ENCODE measurements at places on chromosomes 11 and 22.

DNA sequence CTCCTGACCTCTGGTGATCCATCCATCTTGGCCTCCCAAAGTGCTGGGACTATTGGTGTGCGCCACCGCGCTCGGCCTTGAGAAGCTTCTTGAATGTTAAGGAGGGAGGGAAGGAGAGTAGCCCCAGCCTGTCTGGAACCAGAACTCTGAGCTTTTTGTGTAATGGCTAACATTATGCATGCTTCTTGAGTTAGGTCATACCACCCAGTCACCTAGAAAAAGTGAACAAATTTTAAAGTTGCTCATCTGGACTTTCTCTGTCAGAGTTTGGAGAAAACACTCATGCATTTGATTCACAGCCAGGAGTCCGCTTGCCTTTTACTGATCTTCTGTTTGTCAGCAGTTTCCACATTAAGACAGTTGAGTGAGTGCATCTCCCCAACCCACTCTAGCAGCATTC lies 82.1 kb downstream of the PPP6R3 start:
- peak; percentile 90 for DNase-seq

DNA sequence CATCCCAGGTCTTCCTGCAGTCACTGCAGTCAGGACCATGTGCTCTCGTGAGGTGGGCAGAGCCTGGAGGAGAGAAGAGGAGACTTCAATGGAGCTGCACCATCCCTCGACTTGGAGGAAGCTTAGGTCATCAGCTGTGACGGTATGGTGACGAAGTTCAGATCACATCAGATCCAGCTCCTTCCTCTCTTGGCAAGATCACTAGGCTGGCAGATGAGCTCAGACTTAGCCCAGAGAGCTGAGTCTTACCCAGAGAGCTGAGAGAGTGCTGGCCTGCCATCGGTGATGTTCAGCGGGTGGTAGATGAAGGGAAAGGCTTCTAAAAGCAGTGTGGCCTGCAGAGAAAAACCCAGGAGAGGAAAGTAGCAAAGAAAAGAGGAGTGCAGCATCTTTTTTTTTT lies 1.8 kb upstream of the SLC15A3 start:
- peak; percentile 25 for DNase-seq

- DNase-seq: no peak
Observed at GRCh38 chr22:45071618-45072017, 61.8 kb upstream of the PHF21B start.

DNA sequence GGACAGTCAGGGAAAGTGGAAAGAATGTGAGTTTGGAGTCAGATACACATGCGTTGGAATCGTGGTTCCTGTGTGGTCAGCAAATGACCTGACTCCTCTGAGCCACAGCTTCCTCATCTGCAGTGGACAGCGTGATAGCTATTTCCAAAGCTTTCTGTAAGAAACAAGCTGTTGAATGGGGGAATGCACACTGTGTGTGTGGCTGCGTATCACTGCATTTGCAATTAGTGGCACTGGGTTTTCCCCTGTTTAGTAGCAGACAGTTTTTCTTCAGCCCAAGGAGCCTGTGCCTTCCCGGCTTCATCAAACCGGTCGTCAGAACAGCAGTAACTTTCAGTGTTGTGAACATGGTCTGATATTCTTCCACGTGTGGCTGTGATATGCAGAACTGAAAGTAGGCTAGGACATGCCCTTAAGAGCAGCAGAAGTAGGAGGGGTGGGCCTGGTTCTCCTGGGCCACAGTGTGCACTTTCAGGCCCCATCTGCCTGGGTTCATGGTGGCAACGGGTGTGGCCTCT lies 121.5 kb downstream of the RRAS2 start:
- DNase-seq: no peak

DNA sequence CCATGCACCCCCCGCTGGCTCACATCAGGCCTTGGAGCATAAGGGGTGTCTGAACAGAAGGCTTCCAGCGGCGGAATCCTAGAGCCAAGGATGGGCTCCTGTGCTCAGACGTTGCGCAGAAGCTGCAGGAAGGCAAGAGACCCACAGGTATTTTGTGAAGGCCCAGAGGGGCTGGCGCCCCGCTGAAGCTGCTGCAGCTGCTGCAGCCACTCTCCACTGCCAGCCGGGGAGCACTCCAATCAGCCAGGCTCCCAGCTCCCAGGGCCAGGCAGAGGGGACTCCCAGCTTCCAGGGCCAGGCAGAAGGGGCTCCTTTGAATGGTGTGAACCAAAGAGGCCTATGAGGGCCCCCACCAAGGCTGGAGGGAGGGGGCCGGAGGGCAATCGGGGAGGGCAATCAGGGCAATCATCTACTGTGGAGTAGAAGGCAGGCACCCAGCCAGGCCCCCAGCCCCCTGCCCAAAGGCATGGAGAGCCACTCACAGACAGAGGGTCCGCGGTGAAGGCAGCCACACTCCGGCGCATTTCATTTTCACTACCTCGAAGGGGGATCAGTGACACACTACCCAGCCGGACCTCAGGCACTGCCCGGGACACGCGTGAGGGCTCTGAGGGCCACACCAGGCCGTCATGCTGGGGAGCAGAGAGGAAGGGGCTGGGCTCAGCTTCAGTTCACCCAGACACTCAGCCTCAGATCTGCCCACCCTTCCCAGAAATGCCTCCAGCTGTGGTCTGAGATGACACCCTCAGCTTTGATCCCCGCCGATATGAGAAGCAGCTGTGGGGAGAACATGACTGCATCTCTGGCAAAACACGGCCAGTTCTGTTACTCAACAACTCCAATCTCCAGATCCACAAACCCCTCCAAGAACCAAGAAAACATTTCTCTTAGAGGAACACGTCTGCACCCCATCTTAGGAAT lies 11.6 kb upstream of the PDE2A start:
- DNase-seq: no peak

- no peak for DNase-seq
Observed at GRCh38 chr22:20029550-20030225, 8.8 kb downstream of the TANGO2 start.

DNA sequence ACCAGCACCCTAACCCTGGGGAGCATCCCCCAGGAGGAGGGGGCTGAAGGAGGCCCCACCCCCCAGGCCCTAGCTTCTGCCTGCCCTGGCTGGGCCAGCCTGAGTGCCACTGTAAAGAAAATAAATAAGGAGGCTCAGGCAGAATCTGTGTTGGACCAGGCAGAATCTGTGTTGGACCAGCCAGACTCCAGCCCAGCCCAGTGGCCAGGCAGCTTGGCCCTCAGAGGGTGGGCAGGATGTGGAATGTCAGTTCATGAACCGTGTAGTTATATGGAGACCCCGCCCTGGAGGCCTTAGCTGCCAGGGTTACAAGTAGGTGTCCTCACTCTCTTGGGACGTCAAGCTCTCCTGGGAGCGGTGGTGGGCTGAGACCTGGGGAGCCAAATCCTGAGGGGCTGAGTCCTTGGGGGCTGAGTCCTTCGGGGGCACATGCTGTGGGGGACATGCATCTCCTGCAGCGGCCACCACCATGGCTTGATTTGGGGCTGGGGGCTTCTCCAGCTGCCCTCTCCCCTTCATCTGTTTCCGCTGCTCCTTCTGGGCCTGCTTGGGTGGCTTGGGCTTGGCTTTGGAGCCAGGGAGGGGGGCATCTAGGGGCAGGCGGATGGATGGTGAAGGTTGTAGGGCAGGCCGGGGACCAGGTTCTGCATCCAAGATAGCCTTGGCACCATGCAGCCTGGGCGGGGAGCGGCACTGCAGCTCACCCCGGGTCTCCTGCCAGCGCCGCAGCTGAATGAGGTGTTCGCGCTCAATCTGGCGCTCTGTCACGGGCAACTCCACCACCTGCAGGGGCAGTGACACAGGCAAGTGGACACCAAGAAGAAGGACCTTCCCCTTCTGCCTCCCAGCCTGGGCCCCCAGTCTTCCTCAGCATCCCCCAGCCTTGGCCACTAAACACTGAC lies 3.0 kb upstream of the CASTOR1 start:
- no peak for DNase-seq

GRCh38 chr22:24433828-24434470 lies 6.5 kb downstream of the ADORA2A start:
- peak; percentile 80 for DNase-seq

GRCh38 chr22:21991304-21991596 lies 8.7 kb upstream of the TOP3B start:
- no peak for DNase-seq

- DNase-seq: no peak
Observed at GRCh38 chr11:108937746-108938145, 272.9 kb downstream of the DDX10 start.

- DNase-seq: no peak
Observed at GRCh38 chr11:97143463-97143862, 753.6 kb downstream of the JRKL start.

DNA sequence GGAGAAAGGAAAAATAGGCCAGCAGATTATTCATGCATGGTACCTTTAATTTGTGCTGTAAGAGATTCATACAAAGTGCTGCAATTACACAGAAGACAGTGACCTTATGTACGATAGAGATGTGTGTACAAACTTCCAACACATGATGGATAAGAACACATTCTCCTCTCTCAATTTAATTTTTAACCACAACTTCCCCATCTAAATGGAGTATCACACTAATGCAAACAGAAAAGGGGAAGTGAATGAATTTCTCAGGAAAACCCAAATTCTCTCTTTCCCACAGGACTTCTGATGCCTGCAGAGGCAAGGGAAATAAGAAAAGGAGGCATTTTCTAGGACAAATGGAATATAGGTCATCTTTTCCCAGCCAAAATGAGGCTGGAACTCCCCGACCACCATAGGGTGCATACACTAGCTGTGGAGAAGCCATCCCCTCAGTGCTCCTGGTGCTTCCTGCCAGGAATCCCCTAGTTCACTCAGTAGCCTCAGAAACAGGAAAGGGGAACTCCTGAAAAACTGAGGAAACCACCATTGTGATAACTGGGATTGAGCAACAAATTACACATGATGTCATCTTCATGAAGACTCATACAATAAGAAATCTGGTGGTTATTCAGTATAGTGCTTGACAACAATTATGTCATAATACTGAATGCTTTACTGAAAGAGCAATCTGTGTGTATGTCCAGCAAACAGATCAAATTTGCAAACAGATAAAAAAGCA lies 22.4 kb downstream of the MMP10 start:
- DNase-seq: peak; percentile 45

- DNase-seq: peak; percentile 68
Observed at GRCh38 chr22:49992921-49993648, 19.5 kb downstream of the IL17REL start.

- DNase-seq: no peak
Observed at GRCh38 chr11:30016588-30017363, at the start of gene KCNA4. TSS of gene KCNA4 (minus strand) at chr11:30017030. CDS start at chr11:30012678, 4,352 bp downstream.

DNA sequence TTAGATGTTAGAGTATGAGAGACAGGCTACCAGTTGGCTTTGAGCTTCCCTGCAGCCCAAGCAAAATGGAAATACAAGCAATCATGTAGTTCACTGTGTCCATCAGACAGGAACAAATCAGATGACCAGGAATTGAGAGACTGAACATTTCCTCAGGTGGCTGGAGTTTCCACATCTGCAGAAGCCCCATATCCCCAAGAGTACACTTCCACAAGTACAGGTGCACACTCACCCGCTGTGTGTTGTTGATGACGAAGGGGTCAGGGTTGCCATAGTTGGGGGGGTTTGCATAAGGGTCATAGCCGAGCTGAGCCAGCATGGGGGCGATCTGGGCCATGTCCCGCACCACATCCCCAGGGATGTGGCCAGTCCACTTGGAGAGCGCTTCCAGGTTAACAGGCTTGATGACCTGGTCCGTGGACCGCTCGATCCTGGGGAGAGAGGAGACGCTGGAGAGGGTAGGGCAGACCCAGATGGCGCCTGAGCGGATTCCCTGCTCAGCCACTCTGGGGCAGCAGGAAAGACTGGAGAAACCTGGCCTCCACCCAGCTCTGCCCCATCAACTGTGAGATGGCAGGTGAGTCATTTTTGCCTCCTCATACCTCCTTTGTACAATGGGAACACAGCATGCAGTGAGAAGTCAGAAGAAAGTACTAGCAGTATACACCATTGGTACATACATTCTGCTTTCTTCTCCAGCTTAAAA lies 23.9 kb upstream of the TFIP11 start:
- DNase-seq: no peak

GRCh38 chr22:19700790-19701419 lies 13.4 kb upstream of the SEPTIN5 start:
- no peak for DNase-seq

GRCh38 chr22:30033137-30033536 lies 47.1 kb upstream of the HORMAD2 start:
- DNase-seq: no peak

- DNase-seq: no peak
Observed at GRCh38 chr11:42390116-42390515, 921.7 kb upstream of the API5 start.

- peak; percentile 62 for DNase-seq
Observed at GRCh38 chr11:123616505-123617198, 37.8 kb downstream of the SCN3B start.

GRCh38 chr11:129444274-129444673 lies 68.6 kb downstream of the BARX2 start:
- DNase-seq: no peak

DNA sequence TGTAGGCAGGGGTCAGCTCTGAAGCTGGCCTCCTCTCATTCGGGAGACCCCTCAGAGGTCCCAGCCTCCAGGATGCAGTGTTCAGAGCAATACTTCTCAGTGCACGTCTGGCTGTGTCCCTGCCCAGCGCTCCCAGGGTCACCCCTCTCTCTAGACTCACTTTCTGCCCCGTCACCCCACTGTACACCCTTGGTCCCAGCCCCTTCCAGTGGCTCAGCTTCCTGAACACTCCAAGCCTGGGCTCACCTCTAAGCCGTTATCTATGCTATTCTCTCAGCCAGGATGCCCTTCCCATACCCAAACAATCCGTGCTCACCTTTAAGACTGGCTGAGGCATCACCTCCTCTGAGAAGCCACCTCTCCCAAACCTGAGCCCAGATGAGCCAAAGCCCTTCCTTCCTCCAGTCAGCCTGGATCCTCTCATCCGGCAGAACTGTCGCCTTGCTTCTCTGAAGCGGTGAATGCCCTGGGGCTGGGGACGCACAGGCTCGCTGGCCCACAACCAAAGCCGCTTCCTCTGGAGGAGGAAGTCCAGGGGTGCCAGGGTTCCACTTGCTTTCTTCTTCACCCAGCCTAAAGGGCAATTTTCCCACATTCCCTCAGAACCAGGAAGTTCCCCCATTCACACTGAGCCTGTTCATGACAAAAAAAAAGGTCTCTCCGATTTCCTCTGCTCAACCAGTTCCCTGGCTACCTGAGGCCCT lies 13.7 kb upstream of the CDKN1C start:
- DNase-seq: peak; percentile 29

GRCh38 chr11:117816151-117816741 lies 8.3 kb downstream of the FXYD2 start:
- DNase-seq: peak; percentile 80

- no peak for DNase-seq
Observed at GRCh38 chr22:42284643-42285181, 14.3 kb upstream of the TCF20 start.
